ENCODE measurements at places on chromosomes 11 and 22. TPM values are rescaled to one million over a fixed set of nuclear protein-coding genes. Genes with fewer than 3 reads are reported as not detected.

Gene PATE2
- total RNA-seq: 1.7 TPM

Gene NDUFV1
- 106 TPM for total RNA-seq

Gene LIN7C
- 151 TPM for total RNA-seq

Gene TRIM49
- total RNA-seq: not detected

Gene GRIK4
- total RNA-seq: 9.1 TPM

Gene CCDC73
- 0.36 TPM for total RNA-seq
